ENCODE measurements at places on chromosomes 7 and 10. TPM values are rescaled to one million over a fixed set of nuclear protein-coding genes. Genes with fewer than 3 reads are reported as not detected.
A peak's percentile ranks its signal among the peaks of the same experiment; 100 is the strongest.

DNA sequence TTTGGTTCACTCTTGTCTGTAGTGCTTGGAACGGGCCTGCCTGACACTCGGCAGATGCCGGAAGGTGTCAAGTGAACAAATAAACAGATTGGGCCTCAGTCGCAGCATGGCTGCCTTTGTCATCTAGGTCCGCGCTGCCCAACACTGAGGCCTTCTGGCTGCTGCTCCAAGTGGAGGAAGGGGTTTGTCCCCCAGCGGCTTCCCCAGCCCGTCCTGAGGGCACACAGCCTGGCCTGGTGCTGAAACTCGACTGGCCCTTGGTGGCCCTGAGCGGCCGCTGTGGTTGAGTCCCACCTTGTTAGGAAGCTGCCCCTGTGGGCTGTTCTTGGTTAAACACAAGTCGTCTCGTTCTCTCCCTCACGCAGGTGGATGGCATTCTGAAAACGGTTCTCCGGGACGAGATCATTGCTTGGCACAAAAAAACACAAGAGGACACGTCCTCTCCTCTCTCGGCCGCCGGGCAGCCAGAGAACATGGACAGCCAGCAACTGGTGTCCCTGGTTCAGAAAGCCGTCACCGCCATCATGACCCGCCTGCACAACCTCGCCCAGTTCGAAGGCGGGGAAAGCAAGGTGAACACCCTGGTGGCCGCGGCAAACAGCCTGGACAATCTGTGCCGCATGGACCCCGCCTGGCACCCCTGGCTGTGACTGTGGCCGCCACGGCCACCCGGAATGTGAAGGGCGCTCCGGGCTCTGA lies 132.1 kb downstream of the SMURF1 start:
- H3K27ac ChIP-seq: no peak overlapping the region
- H3K4me1 ChIP-seq: no peaks in the 10 kb centered on the region
- peaks cover 63% of the 10 kb centered on the region for H3K36me3 ChIP-seq
- no peaks in the 10 kb centered on the region for H3K27me3 ChIP-seq
- no peak overlapping the region for H3K4me3 ChIP-seq
- DNase-seq: peak; percentile 82

- no peak overlapping the region for H3K27ac ChIP-seq
- no peaks in the 10 kb centered on the region for H3K4me1 ChIP-seq
- no peaks in the 10 kb centered on the region for H3K27me3 ChIP-seq
- no peaks in the 10 kb centered on the region for H3K36me3 ChIP-seq
- no peak for DNase-seq
Measured at GRCh38 chr7:148214101-148214500, 376.5 kb upstream of the C7orf33 start.

DNA sequence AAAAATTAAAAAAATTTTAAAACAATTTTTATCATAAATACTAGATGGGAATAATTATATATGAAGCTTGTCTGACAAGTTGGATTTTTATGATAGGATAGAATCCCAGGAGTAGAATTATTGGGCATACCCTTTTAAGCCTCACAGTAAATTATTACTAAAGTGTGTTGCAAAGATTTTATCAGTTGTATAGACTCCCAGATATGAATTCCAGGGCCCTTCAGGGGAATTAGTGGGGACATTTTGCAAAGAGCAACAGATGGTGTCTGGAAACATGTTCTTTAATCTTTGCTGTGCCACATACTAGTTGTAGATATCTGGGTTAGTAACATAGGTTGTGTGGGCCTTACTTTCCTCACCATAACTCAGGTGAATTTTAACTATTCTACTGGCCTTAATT lies 28.7 kb downstream of the ZEB1 start:
- no peak overlapping the region for H3K27ac ChIP-seq
- DNase-seq: no peak
- H3K27me3 ChIP-seq: no peaks in the 10 kb centered on the region
- no peaks in the 10 kb centered on the region for H3K36me3 ChIP-seq

DNA sequence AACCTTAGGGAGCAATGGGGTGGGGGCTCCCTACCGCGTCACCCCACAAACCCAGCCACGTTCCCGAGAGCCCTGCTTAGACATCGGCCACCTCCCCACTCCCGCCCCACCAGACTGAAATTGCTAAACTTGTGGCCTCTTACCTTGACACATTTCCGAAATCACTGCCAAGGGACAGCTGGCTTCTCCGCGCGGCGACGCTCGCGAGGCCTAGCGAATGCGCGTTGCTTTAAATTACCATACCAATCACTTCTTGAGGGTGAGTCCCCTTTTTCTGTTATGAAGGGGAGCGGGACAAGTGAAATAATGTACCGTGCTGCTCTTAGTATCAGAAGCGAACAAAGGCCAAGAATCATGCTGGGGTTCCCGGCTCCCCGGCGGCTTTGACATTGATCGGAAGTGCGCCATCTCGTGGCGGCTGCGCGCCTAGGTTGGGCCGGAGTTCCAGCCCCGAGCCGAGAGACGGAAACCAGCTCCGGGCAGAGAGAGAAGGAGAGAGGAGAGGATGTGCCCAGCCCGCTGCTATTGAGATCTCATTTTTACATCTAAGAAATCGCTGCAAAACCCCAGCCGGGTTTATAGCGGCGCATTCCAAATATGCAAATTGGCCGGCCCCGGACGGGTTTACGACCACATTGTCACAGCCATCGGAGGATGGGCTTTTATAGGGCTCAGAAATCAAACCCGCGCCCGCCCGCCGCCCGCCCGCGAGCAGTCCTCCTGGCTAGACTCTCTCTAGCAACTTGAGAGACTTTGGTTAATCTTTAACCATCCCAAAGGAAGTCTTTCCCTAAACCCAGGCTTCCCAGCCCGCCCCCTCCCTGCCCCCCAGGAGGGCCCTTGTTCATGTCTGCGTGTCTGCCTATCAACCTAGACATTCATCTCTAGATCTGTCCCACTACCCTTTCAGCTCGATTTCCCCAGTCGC lies 5.3 kb downstream of the HOXA11 start:
- DNase-seq: no peak
- peak overlapping the region; percentile 0 for H3K4me3 ChIP-seq
- H3K27me3 ChIP-seq: peaks cover 85% of the 10 kb centered on the region

FZD1 gene
- total RNA-seq: 19.4 TPM

DNA sequence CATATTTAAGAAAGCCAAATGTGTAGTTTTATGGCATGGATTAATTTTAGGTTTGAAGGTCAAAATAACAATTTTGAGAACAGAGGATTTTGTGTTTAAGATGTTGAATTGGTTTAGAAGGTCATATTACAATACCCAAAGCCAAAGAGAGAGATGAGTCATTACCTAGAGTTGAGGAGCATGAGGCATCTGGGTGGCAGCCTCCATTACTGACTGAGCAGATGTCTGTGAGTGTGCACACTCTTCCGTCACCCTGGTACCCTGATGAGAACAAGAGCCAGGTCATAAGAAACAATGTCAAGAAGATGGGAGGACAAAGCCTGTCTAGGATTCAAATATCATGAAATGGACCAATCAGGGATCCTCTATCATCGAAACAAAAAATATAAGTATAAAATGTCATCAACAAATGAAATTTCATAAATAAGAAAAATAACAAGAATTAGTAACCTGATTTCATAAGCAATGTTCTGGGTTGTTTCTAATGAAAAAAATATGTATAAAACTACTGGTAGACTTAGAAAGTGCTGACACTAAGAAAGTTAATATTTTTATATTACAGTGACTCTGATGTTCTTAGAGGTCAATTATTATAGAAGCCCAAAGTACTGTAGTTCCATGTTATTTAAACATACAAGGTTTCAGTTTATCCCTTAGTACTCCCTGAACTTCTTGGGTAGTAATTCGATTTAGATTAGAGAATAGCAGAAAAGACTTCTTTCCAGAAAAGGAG lies 20.0 kb downstream of the CUBN start:
- DNase-seq: no peak
- no peaks in the 10 kb centered on the region for H3K27me3 ChIP-seq
- H3K36me3 ChIP-seq: peaks cover 3% of the 10 kb centered on the region
- no peak overlapping the region for H3K4me3 ChIP-seq
- H3K4me1 ChIP-seq: peaks cover 11% of the 10 kb centered on the region
